ENCODE measurements at places on chromosomes 7 and 10. TPM values are rescaled to one million over a fixed set of nuclear protein-coding genes. Genes with fewer than 3 reads are reported as not detected.

DNA sequence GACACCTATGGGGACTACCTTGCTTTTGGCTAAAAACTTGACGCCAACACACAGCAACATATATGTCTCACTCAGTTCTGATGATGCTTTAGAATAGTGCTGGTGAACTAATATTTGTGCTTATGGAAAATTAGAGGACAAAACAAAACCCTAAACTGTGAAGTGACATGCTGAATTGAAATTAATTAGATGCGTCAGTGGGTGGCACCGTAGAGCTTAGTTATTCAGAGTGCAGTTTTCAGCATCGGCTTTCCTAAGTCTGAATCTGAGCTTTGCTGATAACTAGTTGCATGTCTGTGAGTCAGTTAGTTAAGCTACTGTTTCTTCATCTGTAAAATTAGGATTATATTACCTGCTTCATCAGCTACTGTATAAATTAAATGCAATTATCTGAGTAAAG lies 245.0 kb upstream of the SORCS1 start:
- no peak overlapping the region for H3K4me3 ChIP-seq
- H3K27me3 ChIP-seq: no peaks in the 10 kb centered on the region
- no peaks in the 10 kb centered on the region for H3K4me1 ChIP-seq
- no peak overlapping the region for H3K27ac ChIP-seq

- no peak for DNase-seq
- H3K36me3 ChIP-seq: no peaks in the 10 kb centered on the region
- no peaks in the 10 kb centered on the region for H3K4me1 ChIP-seq
- H3K4me3 ChIP-seq: no peak overlapping the region
- H3K27me3 ChIP-seq: no peaks in the 10 kb centered on the region
Measured at GRCh38 chr10:113063043-113063967, 113.3 kb downstream of the TCF7L2 start.

DNA sequence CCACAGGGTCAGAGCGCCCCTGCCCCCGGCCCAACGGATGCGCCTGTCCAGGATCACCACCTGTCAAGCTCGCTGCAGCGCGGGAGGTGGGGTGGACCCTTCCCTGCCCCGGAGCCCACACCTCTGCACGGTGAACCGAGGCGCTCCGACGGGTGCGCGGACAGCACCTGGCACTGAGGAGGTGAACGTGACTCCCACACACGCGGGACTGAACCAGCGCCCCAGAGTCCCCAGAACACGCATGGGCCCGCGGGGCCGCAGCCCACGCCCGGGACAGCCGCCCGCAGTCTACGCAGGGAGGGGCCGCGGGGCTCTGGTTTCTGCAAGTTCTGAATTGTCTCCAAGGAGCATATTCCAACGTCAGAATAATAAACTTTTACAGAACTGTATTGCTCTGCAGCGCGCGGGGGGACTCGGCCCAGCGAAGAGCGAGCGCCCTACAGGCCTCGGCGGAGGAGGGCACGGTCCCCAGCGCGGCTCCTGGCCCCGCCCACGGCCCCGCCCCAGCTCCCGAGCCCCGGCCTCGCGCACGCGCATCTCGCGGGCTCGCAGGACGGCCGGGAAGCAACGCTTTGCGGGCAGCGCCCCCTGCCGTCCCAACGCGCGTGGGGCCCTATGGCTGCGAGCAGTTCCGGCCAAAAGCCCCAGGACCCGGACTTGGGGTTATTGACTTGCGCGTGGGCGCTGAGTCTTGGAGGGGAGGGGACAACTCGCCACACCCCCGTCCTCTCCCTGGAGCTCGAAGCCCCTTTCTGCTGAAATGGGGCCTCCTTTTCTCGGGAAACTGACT lies 29.7 kb downstream of the OAT start:
- no peaks in the 10 kb centered on the region for H3K4me1 ChIP-seq
- H3K36me3 ChIP-seq: no peaks in the 10 kb centered on the region
- no peaks in the 10 kb centered on the region for H3K27me3 ChIP-seq
- no peak overlapping the region for H3K27ac ChIP-seq
- DNase-seq: peak; percentile 92
- H3K4me3 ChIP-seq: peak overlapping the region; percentile 10

GRCh38 chr7:105611856-105612775 lies 30.8 kb upstream of the EFCAB10 start:
- no peak for DNase-seq
- H3K4me3 ChIP-seq: no peak overlapping the region
- H3K27ac ChIP-seq: no peak overlapping the region
- peaks cover 2% of the 10 kb centered on the region for H3K36me3 ChIP-seq
- no peaks in the 10 kb centered on the region for H3K4me1 ChIP-seq

Gene ABCB4
- 0.43 TPM for total RNA-seq

- H3K36me3 ChIP-seq: peaks cover 49% of the 10 kb centered on the region
- DNase-seq: no peak
- H3K27ac ChIP-seq: no peak overlapping the region
- peaks cover 57% of the 10 kb centered on the region for H3K4me1 ChIP-seq
- H3K4me3 ChIP-seq: no peak overlapping the region
- H3K27me3 ChIP-seq: peaks cover 3% of the 10 kb centered on the region
Measured at GRCh38 chr7:127854383-127854782, 176.9 kb downstream of the LRRC4 start.

- no peak overlapping the region for H3K4me3 ChIP-seq
- DNase-seq: no peak
- peaks cover 10% of the 10 kb centered on the region for H3K27me3 ChIP-seq
- H3K27ac ChIP-seq: no peak overlapping the region
Measured at GRCh38 chr7:102320601-102321350, 34.1 kb downstream of the SH2B2 start.

- no peak overlapping the region for H3K4me3 ChIP-seq
- H3K27ac ChIP-seq: no peak overlapping the region
- DNase-seq: no peak
Measured at GRCh38 chr7:42407021-42407710, 170.2 kb upstream of the GLI3 start.
